ENCODE measurements at places on chromosomes 11 and 22.

DNA sequence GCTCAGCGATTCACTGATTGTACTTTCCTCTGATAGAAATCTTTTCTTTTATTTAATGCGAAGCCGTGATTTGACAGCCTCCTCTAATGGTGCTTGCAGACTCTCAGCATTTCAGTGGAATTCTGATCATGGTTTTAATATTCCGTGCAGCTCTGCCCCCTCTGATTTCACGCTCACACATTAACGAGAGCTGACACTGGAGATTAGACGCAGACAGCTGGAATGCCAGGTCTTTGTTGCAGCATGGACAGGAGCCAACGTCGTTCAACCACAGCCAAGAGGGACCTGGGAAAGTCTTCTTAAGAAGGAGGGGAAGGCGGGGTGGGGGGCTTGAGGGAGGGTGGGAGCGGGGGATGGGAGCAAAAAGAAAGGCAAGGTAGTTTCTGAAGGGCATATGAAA is 186.4 kb downstream of the BLID start:
- DNase-seq = no peak

- DNase-seq = peak; percentile 27
These were observed 11.7 kb downstream of the TECTA start for GRCh38 chr11:121112498-121113455.

GRCh38 chr11:117604336-117604995 is 192.6 kb downstream of the DSCAML1 start:
- no peak for DNase-seq

DNA sequence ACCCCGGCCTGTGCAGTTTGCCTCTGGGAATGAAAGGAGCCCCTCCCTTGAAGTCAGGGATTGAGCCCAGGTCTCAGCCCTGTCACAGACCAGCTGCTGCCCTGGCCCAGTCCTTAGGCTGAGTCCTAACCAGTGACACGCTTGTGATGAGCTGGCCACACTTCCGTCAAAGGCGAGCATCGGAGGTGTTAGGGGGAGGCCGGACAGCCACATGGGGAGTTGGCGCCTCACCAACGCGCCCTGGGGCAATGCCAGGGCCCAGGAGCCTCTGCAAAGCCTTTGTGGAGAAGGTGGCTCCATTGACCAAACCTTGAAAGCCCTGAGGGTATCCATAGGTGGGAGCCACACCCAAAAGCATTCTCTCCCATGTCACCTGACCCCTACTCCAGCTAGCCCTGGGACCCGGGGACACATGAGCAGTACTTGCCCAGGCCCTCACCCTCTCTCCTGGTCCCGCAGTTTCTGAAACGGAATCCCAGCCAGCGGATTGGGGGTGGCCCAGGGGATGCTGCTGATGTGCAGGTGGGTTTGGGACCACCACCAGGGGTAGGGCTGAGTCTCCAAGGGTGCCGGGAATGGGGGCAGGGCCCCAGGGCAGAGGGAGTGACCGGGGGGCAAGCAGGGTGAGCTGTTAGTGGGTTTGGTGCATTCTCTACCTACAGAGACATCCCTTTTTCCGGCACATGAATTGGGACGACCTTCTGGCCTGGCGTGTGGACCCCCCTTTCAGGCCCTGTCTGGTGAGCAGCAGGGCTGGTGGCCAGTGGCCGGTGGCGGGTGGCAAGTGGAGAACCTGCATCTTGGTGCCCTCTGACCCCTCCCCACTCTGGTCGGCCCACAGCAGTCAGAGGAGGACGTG is 3.7 kb downstream of the PTPRCAP start:
- no peak for DNase-seq

GRCh38 chr22:33569018-33569417 is 351.3 kb downstream of the LARGE1 start:
- DNase-seq = no peak

DNA sequence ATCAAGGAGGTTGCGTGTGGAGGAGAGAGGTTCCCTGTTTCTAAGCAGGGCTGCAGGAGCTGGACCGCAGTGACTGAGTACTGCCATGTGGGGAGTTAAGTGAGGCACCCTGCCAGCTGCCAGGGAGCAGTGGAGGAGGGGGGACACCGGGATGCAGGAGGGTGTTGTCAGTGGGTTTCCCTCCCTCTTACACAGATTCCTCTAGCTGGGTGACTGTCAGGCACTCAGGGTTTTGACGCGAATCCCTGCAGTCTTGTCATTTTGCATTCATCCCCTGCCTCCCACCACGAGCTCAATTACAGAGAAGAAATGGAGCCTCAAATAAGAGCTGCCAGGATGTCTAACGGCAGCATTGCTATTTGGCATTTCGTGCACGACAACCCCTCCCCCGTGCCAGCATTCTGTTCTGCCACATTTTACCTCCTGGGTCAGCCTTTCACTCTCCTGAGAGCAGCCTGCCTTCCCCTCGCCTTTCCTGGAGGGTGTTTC is 119.8 kb upstream of the SORL1-AS1 start:
- DNase-seq = no peak

DNA sequence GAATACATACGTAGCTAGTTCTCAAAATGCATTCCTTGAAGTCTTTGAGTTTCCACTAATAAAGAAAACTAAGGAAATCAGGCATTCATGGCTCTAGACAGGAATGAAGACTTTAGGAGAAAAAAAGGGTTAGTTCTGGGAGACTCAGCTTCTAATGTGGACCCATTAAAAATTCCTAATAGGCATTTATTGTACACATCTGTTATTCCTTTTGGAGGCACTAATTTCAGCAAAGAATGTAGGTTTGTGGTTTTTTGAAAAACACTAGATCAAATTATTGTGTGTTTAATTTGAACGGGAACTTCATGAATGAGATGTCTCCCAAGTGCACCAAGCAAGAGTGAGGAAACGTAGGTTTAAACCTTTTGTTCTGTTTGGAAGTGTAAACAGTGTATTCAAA is 42.7 kb downstream of the PARVA start:
- no peak for DNase-seq

GRCh38 chr11:72744474-72744873 is 7.7 kb downstream of the ARAP1 start:
- no peak for DNase-seq

DNA sequence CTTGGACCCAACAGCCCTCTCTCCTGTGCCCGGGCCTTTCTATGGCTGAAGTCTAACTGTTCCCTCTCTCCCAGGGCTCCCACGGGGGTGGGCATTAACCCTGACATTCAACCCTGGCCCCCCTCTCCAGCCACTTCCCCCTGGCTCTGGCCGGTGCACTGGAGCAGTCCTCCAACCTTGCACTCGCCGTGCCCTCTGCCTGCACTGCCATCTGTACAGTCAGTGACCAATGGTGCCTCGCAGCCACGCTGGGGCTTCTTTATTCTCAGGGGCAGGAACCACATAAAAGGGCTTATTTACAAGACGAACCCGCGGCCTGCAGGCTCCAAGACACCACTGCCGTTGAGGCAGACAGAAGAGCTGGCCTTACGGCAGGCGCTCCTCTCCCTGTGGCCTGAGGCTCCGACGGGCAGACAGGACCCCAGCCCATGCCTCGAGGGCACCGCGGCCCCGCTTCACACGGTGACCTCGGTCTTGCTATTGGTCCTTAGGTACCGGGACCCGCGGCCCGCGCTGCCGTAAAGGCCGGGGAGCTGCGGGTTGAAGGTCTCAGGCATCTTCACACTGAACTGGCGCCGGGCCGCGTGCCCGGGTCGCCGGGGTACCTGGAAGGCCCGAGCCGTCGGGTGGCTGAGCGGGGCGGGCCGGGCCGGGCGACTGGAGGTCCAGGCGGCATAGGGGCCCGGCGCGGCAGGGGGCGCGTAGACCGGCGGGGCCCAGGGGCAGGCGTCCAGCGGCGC is 5.4 kb downstream of the SHISA8 start:
- no peak for DNase-seq

DNA sequence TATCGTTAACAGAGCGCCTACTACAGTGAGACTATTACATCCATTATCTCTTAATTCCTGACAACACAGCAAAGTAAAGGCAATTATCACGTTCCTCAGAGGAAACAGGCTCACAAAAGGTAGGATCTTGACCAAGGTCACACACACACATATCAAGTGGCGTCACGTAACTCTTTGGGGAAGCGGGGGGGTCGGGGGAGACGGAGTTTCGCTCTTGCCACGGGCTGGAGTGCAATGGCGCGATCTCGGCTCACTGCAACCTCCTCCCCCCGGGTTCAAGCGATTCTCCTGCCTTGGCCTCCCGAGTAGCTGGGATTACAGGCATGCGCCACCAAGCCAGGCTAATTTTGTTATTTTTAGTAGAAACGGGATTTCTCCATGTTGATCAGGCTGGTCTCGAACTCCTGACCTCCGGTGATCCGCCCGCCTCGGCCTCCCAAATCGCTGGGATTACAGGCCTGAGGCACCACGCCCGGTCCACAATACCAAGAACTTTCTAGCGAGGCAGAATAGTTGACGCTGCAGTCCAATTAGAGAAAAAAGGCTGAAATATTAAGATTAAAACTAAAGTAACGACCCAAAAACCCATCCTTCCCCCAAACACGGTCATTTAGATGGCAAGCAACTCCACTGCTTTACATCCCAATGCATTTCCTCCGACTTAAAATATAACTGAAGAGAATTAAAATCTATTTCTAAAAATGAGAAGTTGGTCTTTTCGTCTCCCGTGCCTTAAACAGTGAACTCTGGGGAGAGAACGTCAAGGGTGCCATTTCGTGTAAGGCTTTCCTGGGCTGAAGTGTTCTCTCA is 1.2 kb downstream of the DDX17 start:
- DNase-seq = peak; percentile 55

- DNase-seq = no peak
These were observed 6.0 kb upstream of the SLC7A4 start for GRCh38 chr22:21038405-21038804.

DNA sequence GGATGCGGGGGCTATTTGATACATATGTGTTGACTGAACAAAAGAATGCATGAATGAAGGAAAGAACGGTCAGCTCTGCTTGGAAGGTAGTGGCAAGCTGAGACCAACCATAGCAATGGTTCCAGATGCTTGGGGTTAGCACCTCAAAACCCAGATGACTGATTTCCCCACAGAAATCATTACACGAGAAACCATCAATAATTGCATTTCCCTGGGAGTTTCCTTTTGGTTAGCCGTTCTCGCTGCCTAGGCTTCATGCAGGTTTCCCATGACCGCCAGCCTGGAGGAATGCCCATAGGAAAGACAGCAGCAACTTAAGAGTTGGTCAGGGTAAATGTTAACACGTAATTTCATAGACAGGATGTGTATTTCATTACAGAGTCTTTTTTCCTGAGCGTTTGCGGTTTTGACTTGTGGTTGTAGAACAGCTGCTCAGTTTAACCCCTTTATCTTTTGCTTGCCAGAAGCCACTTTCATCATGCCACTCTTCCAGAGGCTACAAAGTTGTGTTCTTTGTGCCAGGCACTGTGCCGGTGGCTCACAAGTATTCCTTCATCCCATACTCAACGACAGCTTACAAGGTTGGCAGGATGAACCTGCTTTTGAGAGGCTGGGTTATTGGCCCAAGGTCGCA is 2.8 kb downstream of the IL17RA start:
- peak; percentile 84 for DNase-seq

DNA sequence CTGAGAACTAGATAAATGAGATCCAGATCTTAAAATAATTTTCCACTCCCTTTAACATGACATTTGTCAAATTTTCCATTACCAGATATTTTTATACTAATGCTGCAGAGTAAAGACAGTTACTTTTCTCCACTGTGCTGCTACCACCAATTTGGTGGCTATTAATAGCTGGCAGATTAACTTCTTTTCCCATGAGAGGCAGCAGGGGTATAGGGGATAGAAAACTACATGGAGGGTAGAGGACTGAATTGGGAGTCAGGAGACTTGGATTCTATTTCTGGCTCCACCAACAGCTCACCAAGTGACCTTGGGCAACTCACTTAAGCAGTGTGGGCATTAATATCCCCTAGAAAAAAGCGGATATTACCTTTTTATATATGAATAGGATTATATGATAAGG is 69.2 kb downstream of the KIF18A start:
- no peak for DNase-seq

GRCh38 chr11:73334384-73335203 is 26.5 kb downstream of the ARHGEF17 start:
- no peak for DNase-seq

DNA sequence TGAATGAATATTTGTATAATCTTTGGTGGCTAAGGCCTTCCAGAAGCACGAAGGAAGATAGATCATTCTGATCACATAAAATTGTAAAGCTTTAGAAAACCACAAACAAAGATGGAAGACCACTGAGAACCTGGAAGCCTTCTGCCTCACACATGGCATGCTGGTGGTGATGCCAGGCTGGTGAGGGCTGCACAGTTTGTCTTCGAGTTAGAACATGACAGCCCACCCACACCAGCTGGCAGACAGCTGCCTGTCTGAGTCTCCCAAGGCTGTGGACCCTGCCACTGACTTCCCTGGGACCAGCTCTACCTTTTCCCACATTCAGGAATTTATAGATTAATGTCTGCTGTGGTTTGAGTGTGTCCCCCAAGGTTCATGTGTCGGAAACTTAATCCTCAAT is 48.8 kb upstream of the B3GAT1 start:
- DNase-seq = no peak

GRCh38 chr11:41666951-41667653 is 207.7 kb upstream of the LRRC4C start:
- DNase-seq = no peak

DNA sequence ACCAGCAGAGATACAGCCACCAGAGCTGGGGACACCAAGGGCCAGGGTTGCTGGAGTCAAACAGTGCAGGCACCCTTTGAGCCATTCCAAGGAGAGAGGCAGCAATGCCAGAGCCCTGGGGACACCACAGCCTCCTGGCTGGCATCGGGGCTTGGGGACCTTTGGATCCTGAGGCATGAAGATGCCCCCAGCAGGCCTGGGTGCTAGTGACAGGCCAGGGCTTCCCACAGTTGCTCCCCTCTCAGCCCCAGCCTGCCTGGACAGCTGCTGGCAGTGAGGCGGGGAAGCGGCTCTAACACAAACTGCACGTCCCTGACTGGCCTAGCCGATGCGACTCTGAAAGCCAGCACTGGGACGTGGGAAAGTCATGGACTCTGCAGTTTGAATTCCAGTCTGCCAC is 2.7 kb downstream of the CD5 start:
- no peak for DNase-seq

DNA sequence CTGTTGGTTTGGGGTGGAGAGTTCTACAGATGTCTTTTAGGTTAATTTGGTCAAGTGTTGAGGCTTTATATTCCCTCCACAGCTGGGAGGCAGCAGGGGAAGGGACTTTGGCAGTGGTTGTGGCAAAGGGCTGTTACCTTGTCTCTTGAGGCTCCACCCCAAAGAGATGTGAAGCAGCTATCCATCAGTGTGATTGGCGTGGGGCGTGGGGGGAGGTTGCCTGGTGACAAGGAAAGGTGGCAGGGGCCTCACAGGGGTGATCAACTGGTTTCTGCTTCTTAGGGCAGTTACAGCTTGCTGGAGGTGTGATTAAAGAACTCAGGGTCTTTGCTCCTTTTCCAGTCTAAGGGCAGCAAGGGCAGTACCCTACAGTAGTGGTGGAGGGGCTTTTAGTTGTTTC is 59.3 kb downstream of the FANCF start:
- no peak for DNase-seq

Data from activated naive CD4-positive, alpha-beta T cell treated with anti-CD3 and anti-CD28 coated beads, Interleukin-2, amount 50 U/mL, for 72 hours (primary cell).